Activated T-helper 1 cell treated with anti-CD3 and anti-CD28 coated beads, Interleukin-2, amount 50 U/mL, for 16 hours (primary cell): ENCODE measurements at places on chromosomes 2 and 18.
A peak's percentile ranks its signal among the peaks of the same experiment; 100 is the strongest.

DNA sequence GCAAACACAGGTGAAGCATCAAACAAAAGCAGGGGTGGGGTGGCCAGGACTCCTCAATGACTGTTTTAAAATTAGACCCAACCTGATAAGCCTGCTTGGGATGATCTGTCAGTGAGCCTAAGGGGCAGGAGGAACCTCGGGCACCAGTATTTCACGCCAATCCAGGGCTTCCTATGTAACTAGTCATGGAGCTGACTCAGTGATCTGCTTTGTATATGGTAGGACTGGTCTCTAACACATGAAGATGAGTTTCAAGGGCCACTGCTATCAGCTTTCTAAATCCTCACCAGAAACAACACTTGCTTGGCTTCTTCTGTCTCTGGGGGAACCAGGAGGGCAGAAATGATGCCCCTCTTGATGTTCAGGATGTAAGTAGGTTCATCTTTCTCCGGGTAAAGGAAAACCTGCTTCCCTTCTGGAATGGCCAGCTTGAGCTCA, 6.2 kb downstream of the APOB start:
- no peak for DNase-seq

GRCh38 chr2:7203056-7203467, 285.9 kb downstream of the RNF144A start:
- DNase-seq = no peak

GRCh38 chr2:33011941-33012340, 65.2 kb downstream of the LTBP1 start:
- no peak for DNase-seq

- no peak for DNase-seq
These were observed 2.5 kb upstream of the ADRA2B start for GRCh38 chr2:96118698-96119388.

DNA sequence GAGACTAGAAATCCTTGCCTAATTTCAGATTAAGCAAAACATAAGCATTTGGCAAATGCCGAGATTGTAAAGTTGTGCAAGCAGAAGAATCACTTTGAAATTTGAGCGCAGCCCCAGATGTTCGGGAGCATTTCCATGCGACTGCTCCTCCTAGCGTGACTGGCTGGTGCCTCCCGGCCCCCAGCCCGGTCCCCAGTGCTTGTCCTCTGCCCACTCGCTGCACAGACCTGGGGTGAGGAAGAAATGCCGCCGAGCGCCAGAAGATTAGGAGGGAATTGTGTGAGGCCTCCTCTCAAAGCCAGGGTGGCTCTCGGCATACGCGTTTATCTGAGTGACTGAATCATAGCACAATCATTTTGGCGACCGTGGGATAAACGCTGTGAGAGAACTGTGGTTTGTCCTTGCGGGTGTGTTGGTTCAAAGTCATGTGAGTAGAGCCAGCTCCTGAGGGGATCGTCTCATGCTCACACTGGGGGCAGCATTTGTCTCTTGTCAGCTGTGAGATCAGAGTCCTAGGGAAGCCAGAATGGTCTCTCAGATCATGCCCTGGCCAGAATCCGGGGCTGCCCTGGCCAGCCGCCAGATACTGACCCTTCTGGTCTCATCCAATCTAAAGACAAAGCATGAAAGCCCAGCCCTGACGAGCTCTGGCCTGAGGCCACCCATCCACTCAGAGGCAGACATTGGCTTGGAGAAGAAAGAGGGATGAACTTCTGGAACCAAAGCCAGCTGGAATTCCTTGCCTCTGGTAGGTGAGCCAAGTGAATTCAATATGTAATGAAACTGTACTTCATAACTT, 189.3 kb downstream of the SH3RF3 start:
- no peak for DNase-seq

- DNase-seq = no peak
These were observed 135.0 kb downstream of the TANC1 start for GRCh38 chr2:159103411-159103810.

DNA sequence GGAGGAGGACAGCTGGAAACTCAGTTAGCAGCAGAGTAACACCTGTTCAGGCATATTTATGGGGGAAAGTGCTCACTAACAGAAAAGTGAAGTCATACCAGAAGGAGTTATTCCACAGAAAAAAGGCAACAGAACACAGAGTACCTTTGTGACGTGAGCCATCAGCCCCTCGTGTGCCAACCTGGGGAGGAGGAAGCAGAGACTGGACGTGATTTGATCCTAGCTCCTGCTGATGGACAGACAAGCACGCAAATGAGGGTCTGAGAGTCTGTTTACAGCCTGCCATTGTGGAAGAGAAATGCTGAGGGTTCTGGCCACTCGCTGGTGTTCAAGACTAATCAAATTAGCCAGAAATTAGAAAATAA, 120.7 kb downstream of the ZNF521 start:
- DNase-seq = no peak

GRCh38 chr2:109438146-109438545, 175.6 kb downstream of the SEPTIN10 start:
- no peak for DNase-seq

GRCh38 chr2:191369034-191369433, 123.8 kb downstream of the MYO1B start:
- DNase-seq = no peak

DNA sequence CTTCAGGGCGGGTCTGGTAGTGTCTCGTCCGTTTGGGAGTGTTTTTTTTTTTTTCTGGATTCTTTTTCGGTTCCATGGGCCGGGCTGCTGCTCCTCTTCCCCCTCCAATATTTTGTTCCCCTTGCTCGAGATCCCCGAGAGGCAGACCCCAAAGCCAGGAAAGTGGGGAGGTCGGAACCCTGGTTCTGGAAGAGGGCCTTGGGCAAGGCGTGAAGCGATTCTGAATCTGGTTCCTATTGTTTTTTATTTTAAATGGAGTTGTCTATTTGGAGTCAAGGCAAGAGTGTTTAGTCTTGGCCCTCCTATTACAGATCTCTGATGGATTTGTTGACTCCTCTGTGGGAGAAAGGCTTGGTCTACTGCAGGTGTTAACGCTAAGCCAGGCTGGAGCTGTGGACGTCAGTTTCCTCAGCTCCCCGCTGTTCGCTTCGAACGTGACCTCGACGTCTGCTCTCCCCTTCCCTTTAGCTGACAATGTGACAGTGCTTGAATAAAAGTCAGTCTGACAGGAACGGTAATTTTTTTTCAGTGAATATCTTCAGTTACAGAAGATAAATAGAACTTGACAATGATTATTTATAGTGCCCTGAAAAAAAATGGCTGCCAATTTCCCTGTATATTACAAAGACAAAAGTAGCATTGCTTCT, 683 bp upstream of the DNAJC27 start:
- DNase-seq = peak; percentile 9

DNA sequence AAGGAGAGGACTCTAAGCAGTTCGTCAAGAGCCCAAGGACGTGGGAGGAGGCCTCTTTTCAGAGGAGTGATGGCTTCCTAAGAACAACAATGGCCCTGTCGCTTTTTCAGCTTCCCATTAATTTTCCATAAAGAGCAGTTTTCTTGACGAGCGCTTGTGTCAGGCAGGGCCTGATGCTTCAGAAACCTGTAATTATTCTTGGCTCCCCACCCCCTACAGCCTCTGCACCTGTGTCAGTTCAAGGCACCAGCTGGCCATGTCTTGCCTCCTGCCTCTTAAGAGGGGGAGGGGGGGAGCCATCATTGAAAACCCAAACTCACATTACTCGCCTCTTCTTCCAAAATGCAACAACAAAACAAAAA, 32.3 kb downstream of the KLF7 start:
- DNase-seq = no peak

DNA sequence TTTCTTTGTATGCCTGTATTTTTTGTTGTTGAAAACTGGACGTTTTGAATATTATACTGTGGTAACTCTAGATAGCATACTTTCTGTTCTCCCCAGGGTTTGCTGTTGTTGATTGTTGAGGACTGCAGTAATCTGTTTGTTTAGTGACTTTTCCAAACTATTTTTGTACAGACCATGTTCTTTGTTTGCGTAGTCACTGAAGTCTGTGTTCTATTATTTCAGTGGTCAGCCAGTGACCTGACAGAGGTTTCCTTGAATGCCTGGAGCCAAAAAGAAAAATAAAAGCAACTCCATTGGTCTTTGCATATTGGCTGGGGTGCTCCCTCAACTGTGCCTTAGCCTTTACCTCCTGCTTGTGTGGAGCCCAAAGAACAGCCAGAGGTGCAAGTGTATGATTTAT, 42.7 kb upstream of the PHLPP1 start:
- no peak for DNase-seq

GRCh38 chr2:214987261-214987660, 151.2 kb downstream of the ABCA12 start:
- DNase-seq = no peak

- no peak for DNase-seq
These were observed 9.7 kb downstream of the ZBTB7C start for GRCh38 chr18:48399303-48400075.

- DNase-seq = no peak
These were observed 55.0 kb downstream of the ARHGAP25 start for GRCh38 chr2:68789603-68790002.

DNA sequence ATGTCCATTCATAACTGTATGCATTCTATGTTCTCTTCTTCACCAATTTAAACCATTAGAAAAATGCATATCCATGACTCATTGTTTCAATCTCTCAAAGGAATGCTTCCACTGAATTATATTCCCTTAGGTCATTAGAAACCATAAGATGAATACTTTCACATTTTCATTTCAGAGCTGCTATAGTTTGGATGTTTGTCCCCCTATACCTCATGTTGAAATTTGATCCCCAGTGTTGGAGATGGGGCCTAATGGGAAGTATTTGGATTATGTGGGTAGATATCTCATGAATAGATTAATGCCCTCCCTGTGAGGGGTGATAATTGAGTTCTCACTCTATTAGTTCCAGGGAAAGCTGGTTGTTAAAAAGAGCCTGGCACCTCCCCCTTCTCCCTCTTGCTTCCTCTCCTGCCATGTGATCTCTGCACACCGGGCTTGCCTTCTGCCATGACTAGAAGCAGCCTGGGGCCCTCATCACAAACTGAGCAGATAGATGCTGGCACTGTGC, 35.7 kb downstream of the THUMPD2 start:
- no peak for DNase-seq

- DNase-seq = no peak
These were observed 493.8 kb downstream of the NRXN1 start for GRCh38 chr2:50538147-50538546.

DNA sequence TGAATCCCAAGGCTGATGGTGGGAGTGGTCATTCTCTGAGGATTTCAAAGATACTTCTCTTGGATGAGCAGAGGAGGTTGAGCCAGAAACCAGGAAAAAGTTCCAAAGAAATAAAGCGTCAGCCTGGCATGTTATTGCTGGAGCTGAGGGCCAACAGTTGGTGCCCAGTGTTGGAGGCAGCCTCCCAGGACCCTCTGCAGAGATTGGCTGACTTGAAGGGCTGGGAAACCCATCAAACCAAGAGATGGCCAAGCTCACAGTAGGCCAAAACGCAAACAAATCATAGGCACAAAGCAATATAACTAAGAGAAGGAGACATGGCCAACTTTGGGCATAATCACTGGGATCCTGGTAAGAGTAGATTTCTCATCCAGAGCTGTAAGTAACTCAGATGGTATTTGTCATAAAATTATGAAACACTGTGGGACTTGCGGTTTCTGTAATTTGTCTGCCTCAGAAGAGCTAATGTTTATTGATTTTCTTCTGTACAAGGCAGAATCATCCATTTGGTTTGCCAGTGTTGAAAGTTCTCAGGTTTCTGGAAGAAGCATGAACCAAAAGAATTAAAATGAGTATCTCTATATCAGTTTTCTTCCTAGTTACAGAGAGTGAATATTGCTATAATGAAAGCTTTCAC, 108.3 kb downstream of the ATL2 start:
- no peak for DNase-seq

DNA sequence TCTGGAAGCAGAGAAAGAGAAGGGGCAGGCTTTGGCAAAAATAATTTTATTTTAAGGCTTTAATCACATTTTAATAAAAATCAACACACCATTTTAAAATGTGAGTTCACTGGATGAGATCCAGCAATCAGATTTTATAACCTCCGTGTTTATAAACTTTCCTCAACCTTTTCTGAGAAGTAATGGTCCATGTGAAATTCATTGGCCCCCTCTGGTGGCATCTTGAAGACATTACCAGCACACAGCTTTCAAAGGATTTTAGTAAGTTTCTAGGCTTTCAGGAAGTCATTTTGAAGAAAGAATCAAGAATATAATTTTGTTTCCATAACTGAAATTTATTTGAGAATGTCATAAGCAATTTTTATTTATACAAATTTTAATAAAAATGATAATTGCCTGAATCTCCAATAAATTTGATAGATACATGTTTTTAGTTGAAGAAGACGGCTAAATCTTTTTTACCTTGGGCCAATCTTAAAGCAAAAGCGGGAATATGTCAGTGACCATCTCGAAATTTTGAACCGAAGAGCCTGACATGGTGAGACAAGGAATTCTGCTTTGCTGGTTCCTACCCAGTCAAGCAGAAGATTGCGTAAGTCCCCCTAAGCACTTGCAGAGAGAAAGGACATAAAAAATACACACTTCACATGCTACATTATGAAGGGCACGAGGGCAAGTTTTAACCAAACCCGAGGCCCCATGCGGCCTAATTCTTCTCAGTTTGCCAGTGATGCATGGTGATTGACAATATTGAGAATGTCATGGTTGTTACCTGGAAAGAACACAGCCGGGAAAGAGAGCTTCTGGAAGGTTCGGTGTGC, 128.4 kb upstream of the CBLN2 start:
- no peak for DNase-seq

- DNase-seq = no peak
These were observed 1.7 kb downstream of the PNKD start for GRCh38 chr2:218271865-218272530.

GRCh38 chr2:152500772-152501171, 165.8 kb downstream of the FMNL2 start:
- no peak for DNase-seq

DNA sequence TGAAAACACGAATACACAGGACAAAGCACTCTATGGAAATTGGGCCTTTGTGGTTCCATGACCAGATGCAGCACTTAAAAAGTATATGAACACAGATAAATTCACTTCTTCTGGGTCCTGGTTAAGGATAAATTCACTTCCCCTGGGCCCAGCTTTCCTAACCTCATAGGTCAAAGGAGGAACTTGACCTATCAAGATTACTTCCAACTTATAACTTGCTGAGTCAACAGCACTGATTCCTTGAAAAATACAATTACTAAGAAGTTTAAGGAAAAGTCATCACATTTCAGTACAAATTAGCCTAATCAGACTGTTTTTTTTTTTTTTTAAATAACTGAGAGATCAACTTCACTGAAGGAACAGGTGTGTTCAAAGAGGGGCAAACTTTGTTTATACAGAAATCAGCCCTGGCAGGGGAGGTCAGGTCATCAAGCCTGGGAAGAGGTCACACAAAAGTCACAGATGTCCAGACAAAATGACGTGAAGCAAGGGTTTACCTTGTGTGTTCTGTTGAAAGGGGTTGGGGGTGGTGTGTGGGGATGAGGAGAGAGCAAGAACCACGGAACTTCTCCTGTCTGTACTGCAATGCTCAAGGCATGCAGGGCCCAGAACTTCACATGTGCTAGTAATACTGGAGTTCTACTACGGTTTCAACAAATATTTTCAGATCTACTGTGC, 55.8 kb downstream of the PPP4R1 start:
- DNase-seq = no peak

DNA sequence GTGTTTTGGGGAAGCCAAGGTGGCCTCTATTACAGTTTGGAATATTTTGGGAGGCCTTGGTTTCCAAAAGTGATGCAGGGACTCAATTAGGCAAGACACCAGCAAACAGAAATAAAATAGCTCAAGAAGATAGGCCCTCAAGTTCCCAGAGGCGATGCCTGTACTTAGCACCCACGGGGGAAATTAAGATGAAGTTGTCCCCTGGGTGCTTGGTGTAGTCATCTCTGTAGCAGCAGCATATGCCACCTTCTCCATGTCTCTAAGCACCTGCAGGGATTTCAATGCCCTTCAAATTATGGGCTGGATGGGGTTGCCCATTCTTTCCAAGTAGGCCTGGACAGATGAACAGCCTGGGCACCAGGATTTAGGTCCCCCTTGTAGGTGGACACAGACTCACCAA, 185.0 kb downstream of the CTIF start:
- no peak for DNase-seq
